Ecto neural progenitor cell (in vitro differentiated cells): ENCODE measurements at places on chromosomes 11 and 22.
A peak's percentile ranks its signal among the peaks of the same experiment; 100 is the strongest.

DNA sequence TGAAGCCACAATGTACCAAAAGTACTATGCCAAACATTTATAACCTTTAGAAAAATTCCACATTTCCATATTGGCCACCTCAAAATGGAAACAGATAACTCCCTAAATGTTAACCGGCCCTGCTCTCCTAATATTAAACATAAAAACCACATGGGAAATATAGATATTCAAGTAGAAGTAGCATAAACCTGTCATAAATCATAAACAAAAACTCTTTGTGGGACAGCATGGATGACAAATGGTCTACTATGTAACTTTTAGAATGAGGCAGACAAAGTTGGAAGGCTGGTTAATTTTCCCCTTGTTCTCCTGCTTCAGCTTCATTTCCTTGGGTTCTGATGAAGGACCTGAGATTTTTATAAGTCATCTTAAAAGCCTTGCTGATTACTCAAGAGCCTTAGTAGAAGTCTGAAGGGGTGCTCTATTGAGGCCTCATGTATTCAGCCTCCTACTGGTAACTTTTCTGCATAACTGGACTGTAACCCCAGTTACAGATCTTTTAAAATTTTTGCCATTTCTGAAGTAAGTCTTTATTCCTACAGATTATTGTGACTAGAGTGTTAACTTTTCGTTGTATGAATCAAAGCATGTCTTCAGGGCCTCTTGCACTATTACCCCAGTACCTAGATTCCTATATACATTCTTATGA lies 116.4 kb downstream of the STIM1 start:
- no peak for DNase-seq

GRCh38 chr22:38869663-38870062 lies 2.4 kb downstream of the CBX6 start:
- peak; percentile 39 for DNase-seq

DNA sequence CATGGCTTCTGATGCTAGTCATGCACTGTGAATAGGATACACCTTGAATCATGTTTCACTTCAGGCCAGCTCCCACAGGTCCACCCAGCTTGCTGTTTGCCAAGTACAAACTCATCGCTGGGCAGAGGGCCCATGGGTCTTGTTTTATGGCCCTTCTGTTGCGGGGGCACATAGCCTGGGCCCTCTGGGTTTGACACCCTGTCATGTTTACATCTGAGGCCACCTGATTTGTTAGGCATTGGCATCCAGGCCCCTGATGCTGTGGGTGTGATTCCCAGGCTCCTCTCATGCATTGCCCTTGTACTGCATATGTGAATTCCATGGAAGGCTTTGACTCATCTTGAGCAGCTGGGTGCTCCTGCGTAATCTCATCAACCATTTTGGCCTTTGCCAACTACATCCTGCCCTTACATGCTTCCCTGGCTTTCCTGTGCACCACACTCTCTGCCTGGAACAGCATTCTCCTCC lies 32.6 kb downstream of the PPFIBP2 start:
- no peak for DNase-seq

GRCh38 chr11:69958308-69958707 lies 119.8 kb upstream of the ANO1 start:
- DNase-seq = no peak

GRCh38 chr11:128512474-128512996 lies 74.8 kb downstream of the ETS1 start:
- no peak for DNase-seq

GRCh38 chr11:107756553-107756952 lies 44.7 kb upstream of the SLN start:
- DNase-seq = no peak
